ENCODE measurements at places on chromosomes 3 and 15.

GRCh38 chr3:8841472-8841871 is 72.1 kb upstream of the OXTR start:
- peaks cover 2% of the 10 kb centered on the region for H3K27me3 ChIP-seq
- DNase-seq, result no peak
- no peak overlapping the region for H3K4me3 ChIP-seq
- H3K27ac ChIP-seq, result no peak overlapping the region

DNA sequence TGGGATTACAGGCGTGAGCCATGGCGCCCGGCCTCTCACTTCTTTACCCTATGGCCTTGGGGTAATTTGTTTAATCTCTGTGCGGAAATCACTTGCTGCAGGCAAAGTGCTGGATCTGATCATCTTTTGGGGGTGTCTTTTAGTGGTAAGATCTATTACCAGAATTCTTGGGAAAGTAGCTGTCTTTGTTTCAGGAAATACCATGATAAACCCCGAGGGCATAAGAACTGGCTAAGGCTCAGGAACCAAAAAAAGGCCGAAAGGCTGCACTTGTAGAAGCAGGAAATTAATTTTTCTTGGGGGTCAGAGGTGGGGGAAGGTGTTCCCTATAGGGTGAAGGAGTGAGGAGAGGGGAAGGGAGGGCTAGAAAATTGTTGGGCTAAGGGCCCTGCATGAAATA is 22.7 kb upstream of the IGF2BP2 start:
- peaks cover 11% of the 10 kb centered on the region for H3K27me3 ChIP-seq
- DNase-seq, result no peak
- no peak overlapping the region for H3K4me3 ChIP-seq
- no peaks in the 10 kb centered on the region for H3K36me3 ChIP-seq
- no peaks in the 10 kb centered on the region for H3K4me1 ChIP-seq
- H3K27ac ChIP-seq, result no peak overlapping the region

- no peak overlapping the region for H3K27ac ChIP-seq
- H3K36me3 ChIP-seq, result no peaks in the 10 kb centered on the region
- H3K27me3 ChIP-seq, result peaks cover 2% of the 10 kb centered on the region
- H3K4me3 ChIP-seq, result no peak overlapping the region
Observed at GRCh38 chr3:29088579-29088978, 192.3 kb upstream of the RBMS3 start.

GRCh38 chr3:120459196-120459595 is 8.4 kb upstream of the FSTL1 start:
- no peak overlapping the region for H3K4me3 ChIP-seq
- DNase-seq, result no peak
- H3K27ac ChIP-seq, result no peak overlapping the region
- H3K27me3 ChIP-seq, result peaks cover 5% of the 10 kb centered on the region

DNA sequence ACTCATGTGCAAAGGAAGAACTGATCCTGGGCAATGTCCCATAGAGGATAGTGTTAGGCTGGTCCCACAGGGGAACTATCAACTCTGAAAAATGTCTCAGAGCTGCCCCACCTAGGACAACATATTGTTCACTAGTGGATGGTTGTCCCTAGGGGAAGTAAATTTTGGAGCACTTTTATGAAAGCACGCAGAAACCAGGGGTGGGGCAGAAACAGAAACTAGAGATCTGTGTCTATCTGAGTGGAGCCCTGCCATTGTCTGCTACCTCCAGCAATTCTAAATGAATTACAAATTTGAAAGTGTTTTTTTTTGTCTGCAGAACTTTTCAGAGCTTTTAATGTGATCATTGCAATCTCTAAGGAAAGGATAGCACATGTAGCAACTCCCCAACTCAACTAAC is 357.1 kb upstream of the PROK2 start:
- no peak overlapping the region for H3K4me3 ChIP-seq
- H3K27me3 ChIP-seq, result peaks cover 2% of the 10 kb centered on the region
- DNase-seq, result no peak
- H3K27ac ChIP-seq, result no peak overlapping the region

All from activated T-helper 1 cell treated with anti-CD3 and anti-CD28 coated beads, Interleukin-12 subunit alpha, Interleukin-12 subunit beta, Interleukin-2, Interleukin-4 antibody, amounts not matched to agents 30 ng/mL and 10 ng/mL and 1 ng/mL, durations not matched to agents 14 hours and 24 hours and 36 hours (primary cell).